ENCODE measurements at places on chromosomes 2 and 18.

DNA sequence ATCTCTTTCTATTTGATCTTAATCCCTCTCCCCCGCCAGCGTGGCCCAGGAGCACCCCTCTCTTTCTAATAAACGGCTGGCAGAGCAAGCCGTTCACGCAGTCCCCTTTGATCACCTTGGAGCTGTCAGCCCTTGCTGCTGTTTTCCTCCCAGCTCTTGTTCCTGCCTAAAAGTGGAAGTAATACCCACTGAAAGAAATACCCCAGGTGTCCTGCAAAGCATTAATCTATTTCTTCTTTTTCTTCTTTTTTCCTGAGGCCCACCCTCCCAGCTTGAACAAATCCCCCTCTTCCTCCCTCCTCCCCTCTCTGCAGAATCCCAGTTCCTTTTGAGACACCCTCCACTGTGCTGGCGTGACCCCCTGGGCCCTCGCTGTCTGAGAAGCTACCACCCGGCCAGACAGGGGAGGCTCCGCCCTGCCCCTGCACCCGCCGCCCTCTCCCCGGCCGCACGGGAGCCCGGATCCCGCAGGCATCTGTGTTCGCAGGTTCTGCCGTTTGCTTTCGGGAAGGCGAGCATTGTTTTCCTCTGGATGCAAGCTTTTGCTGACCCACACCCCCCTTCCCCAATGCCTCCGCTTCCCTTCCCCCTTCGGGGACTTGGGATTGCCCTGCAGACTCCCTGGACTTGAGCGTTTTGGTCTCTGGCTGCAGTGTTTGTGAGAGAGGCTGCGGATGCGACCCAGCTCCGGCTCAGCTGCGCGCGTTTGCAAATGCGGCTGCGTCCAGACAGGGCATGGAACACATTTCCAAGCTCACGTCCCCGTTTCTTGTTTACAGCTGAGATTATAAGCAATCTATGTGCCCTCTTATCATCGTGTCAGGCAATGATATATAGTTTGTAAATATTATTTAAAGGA is 631.5 kb downstream of the NYAP2 start:
- no peak for DNase-seq

DNA sequence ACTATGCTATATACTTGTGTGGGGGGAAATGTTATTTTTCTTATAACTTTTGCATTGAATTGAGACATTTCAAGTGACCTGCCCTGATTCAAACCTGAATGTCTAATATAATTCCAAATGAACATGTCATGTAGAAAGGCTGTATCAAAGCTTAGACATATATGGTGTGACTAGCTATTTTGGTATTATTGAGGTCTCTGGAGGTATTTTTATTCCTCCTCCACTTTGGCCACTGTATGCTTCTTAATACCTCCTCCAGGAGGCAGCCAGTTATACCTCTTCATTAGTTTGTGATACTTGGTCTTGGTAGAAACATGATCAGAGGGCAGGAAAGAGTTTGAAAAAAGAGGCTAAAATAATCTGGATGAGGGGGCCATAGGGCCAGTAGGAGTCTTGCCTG is 217.1 kb downstream of the TCF4 start:
- no peak for DNase-seq

- DNase-seq, result no peak
These were observed 21.6 kb downstream of the MC4R start for GRCh38 chr18:60350941-60351340.

DNA sequence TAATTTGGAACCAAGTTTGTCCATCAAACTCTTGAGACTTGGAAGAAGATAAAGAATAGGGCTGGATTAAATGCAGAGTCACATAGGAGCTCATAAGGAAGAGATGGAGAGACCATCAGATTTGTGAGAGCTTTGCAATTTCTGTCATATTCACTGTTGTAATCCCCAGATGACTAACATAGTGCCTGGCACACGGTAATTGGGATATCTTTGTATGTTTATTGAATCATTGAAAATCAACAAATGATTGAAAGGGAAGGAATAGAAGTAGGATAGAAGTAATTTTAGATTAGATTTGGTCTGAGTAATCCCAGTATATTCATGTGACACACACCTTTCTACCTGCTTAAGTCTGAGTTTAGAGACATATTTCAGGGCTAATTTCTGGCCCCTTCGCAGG is 75.4 kb downstream of the LCLAT1 start:
- DNase-seq, result no peak

- no peak for DNase-seq
These were observed 23.6 kb downstream of the CYP27C1 start for GRCh38 chr2:127196549-127196948.

GRCh38 chr2:163656622-163657280 is 79.1 kb downstream of the FIGN start:
- no peak for DNase-seq

- DNase-seq, result no peak
These were observed 9.3 kb upstream of the MPP4 start for GRCh38 chr2:201707753-201708152.

DNA sequence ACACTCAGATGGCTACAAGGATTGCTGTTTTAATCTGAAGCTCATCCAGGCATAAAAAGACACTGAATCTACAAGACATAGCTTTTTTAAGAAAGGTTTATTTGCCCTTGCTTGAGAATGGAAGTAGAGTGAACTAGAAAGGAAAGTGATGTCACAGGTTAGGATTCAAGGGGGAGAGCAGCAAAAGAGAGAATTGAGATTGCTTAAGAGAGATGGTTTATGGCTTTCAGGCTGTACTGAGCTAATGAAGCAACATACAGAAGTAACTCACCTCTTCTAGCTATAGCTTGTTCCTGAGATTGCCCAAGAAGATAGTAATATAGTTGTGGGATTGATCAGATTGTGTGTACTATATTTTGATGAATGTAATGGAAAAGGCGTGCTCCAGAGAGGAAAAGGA is 26.1 kb upstream of the ACVR2A start:
- no peak for DNase-seq

- no peak for DNase-seq
These were observed 56.4 kb downstream of the FAM124B start for GRCh38 chr2:224345492-224345891.

DNA sequence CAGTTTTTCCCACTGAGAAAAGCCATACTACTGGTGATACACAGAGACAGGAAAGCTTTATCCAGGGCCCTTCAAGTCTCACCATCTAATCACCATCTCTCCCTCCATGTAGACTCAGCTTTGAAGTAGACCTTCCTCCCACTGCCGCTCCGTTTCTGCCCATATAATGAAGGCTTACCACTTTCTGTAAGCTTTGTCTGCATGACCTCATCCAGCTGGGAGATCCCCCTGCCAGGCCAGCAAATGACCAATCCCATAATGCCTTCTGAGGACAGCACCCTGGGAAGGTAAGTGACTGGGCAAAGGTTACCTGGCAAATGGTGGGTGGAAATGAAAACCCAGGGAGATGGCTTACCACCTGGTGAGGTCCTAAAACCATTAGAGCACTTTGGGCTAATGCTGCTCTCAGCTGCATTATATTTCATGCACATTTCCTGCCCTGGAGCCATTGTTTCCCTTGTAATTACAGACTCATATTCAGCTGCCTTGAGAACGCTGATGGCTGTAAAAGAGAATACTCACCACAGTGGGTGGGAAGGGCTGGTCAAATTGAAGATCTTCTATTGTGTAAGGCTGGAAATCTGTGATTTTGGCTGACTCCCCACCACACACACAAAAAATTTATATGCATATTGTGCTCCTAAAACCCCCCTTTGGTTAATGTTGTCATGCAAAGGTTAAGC is 350.7 kb upstream of the SYT4 start:
- DNase-seq, result no peak

DNA sequence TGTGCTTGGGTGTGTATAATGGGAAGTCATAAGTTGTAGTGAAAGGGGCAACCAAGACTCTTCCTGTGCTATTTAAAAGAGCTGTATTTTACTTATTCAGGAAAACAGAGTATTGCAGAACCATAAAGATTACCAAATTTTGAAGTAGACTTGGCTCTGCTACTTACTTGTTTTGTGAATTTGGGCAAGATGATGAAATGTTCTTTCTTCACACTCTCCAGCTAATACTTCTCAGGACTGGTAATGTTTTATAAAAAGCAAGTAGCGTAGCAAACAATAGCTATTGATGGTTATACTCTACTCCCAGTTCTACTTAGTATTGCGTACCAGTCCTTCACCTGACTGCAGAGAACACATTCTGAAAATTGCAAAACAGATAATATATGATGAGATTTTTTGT is 374.1 kb downstream of the ARHGAP15 start:
- DNase-seq, result no peak

DNA sequence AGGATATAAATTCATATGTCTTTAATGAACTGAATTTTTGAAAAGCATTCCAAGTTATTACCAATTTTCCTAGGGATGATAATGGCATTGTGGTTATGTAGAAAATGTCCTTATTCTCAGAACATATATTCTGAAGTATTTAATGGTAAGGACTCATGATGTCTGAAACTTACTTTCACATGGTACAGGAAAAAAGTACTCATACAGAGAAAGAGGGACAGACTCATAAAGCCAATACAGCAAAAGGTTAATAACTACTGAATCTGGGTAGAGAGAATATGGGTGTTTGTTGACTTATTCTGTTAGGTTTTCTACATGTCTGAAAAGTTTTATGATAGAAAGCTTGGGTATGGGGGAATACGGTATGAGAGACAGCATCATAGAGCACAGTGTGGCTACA is 84.3 kb upstream of the SERTAD2 start:
- no peak for DNase-seq

DNA sequence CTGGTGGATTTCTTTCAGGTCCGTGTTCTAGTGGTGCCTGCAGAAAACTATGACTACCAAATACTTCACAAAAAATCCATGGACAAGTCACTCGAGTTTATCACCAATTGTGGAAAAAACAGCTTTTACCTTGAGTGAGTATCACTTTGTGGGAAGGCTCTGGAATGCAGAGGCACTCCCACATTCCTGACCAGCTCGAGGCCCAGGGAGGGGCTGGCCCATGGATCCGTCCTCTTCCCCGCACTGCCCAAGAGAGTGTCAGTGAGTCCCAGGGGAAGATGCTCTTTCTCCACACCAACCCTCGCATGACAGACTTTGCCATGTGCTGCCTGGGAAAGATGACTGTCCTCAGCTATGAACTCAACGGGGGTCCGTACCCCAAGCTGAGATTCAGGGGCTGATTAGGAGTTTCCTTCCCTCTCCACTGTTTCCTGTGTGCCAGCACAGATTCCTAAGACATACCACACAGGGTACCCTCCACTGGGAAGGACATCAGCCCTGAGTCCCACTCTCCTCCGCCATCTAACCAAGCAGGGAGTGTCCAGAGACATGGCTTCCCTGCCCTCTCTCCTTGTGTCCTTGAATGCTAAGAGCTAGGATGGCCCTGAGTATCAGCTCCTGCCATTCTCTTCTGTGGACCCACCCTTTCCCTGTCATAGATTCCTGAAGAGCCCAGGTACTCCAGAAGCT is 155.9 kb downstream of the LAMA3 start:
- no peak for DNase-seq

- DNase-seq, result no peak
These were observed 690.9 kb upstream of the TMEFF2 start for GRCh38 chr2:192885569-192886160.

GRCh38 chr2:42218712-42219111 is 49.6 kb downstream of the EML4 start:
- no peak for DNase-seq

DNA sequence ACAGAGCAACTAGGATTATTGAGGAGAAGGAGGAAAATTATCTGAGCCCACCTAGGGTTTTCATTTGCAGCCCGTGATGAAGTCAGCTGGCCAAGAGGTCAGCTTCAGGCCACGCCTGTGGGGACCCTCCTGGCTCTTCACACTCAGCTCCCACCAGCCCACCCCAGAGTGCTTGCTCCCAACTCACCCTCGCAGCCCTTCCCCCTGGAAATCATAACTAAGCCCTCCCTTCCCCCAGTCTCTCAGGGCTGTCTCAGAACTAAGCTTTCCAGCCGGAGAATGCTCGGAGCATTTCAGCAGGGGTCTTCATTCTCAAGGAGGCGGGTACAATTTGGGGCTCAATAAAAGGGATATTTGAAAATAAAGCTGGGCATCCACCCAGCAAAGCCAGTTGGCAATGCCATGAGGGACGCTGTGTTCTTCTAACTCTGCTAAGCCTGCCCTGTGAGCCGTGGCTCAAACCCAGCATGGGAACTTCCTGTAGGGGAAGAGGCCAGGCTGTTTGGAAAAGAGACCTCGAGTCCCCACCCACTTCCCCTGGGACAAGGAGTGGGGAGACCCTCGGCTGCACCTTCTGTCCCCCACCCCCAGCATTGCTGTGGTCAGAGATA is 194.9 kb downstream of the CTIF start:
- no peak for DNase-seq

Data from epithelial cell of proximal tubule (primary cell).